Stimulated activated naive CD4-positive, alpha-beta T cell (primary cell): ENCODE measurements at places on chromosomes 4 and X.
A peak's percentile ranks its signal among the peaks of the same experiment; 100 is the strongest.

DNA sequence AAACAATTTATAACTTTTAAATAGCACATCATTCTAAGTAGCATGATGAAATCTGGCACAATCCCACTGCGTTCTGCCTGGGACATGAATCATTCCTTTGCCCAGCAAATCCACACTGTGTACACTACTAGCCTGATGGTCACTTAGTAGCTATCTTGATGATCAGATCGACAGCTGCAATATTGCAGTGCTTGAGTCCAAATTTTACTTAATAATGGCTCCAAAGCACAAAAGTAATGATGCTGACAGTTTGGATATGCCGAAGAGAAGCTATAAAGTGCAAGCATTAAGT lies 86.6 kb upstream of the NPNT start:
- DNase-seq: no peak

- no peak for DNase-seq
Observed at GRCh38 chr4:184599492-184600135, 49.6 kb downstream of the CASP3 start.

- no peak for DNase-seq
Observed at GRCh38 chr4:6087669-6088341, 69.6 kb upstream of the C4orf50 start.

- DNase-seq: no peak
Observed at GRCh38 chr4:146346276-146346675, 131.9 kb downstream of the REELD1 start.

GRCh38 chr4:88811904-88812303 lies 114.3 kb upstream of the NAP1L5 start:
- no peak for DNase-seq

GRCh38 chr4:14117575-14118238 lies 490.2 kb upstream of the BOD1L1 start:
- DNase-seq: no peak

DNA sequence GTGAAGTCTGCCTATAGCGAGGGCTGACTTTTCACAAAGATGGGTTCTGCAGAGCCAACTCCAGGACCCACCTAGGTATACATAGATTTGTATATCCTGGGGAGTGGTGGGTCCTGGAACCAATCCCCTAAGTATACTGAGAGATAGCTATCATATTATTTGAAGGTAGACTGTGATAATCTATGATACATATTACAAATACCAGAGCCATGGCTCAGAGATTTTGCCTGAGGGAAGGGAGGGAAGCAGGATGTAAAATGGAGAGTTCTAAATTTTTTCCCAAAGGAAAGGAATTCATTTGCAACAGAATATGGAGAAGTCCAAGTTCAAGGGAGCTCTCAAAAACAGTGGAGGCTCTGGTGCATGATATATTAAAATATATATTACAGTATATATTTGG lies 7.2 kb downstream of the TCEAL3 start:
- DNase-seq: no peak

GRCh38 chr4:58368221-58368620 lies 1258.0 kb upstream of the IGFBP7 start:
- no peak for DNase-seq

DNA sequence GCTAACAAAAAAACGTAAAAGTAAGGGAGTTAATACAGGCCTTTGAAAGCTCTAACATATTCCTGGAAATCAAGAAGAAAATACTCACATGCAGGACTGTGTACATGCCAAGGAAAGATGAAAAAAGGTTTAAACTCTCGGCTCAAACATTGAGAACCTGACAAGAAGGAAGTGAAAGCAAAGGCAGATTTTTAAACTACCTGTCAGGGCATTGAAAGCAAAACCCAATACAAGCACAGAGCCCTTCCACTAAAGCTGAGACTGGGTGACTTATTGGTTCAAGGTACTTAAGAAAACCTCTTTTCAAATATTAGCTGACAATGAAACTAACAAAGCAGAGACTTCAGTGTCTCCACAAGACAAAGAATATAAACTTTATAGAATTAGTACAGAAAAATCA lies 313.0 kb upstream of the GRID2 start:
- DNase-seq: no peak

DNA sequence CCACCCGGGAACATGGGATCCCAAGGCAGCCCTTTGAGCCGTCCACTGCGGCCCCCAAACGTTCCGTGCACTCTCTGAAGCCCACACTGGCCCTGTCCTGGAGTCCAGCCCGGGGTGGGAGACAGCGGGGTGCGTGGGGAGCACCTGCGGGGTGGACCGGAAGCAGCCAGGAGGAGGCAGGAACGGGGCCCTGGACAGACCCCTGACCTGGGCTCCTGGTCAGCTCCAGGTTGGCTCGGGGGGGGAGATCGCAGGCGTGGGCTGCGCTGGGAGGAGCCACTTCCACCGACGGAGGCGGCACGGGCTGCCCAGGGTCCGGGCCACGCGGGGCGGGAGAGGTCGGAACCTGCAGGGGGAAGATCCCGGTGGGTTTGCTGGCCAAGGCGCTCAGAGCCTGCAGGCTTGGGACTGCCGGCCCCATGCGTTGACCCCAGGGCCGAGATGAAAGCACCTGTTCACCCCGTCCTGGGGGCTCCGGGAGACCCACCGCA lies 5.7 kb upstream of the PLCXD1 start:
- DNase-seq: no peak

GRCh38 chr4:112423591-112423990 lies 92.4 kb downstream of the NEUROG2 start:
- DNase-seq: no peak

- DNase-seq: no peak
Observed at GRCh38 chr4:140180577-140180976, 26.6 kb upstream of the MAML3 start.

DNA sequence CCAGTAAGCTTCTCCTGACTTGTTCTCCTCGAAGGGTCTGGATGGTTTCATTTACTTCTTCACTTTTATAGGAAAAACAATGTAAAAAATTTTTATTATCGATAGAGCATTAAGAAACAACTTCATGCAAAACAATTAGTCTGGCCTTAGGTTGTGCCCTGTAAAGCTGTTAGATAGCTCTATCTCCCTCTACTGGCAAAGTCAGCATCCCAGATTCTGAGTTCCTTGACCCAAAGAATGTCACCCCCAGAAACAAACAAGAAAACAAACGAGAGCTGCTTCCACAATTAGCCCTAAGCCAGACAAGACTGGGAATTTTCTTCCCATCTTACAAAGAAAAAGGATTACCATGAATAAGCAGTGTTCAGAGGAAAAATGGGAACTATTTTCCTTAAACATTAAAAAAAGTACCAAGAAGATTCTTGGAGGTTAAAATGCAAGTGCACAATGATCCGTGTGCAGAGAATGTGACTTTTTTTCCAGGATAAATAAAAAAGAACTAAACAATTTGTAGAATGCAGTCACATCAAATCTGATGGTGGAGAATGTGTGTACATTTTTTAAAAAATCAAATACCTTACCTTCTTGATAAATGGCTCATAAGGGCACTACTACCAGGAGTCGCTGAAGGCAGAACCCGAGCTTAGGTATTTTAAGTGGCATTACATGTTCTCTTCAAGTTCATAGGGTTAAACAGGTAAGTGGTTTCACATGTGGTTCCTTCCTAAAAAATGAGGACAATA lies 293.2 kb downstream of the FBXO8 start:
- no peak for DNase-seq

- DNase-seq: no peak
Observed at GRCh38 chrX:70973221-70973620, 42.3 kb upstream of the SLC7A3 start.

GRCh38 chrX:9775930-9776329 lies 10.3 kb upstream of the GPR143 start:
- DNase-seq: no peak

DNA sequence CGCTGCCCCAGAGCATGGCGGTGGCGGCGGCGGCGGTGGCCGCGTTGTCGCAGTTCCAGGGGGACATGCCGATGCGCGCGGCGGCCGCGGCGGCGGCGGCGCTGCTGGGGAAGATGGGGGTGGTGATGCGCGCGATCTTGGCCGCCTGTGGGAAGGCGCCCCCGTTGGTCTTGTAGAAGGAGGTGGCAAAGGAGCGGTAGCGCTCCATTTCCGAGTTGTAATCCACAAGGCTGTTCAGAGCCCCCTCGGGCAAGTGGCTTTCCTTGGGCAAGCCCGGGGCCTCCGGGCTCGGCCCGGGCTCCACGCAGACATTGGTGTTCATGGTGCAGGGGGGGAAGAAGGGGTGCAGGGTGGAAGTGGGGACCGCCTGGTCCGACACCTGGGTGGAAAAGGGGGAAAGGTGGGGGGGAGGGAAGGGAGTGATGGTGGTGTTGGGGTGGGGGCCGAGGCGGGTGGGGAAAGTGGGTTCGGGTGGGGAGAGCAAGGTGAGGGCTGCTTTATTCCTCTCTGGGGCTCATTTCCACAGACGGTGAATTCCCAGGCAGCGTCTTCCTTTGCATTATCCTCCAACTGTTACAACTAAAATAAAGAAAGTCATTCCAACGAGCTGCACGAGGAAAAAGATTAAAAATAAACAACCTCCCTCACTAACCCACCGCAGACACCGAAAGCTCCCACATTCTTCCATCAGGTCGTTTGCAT lies 3.1 kb downstream of the CXXC4 start:
- DNase-seq: peak; percentile 45

DNA sequence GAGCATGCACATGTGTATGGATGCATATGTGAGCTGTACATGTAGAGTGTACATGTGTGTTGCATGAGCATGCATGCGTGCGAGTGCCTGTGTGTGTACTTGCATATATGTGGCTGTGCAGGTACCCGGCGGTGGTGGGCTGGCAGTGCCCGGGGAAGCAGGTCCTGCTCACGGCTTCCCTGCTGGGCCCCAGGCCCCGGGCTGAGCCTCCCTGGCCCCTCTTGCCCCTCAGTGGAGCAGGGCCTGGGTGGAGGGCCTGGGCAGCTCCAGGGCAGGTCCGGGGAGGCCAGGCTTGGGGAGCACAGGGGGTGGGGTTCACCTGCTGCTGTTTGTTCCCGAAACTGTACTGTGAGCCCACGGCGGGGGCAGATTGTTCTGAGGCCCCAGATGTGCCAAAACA lies 9.4 kb downstream of the NAT8L start:
- DNase-seq: no peak

- DNase-seq: no peak
Observed at GRCh38 chrX:3655181-3655580, 58.3 kb downstream of the PRKX start.

GRCh38 chr4:6769233-6769988 lies 13.1 kb upstream of the KIAA0232 start:
- no peak for DNase-seq

- no peak for DNase-seq
Observed at GRCh38 chr4:86556791-86557415, 37.2 kb upstream of the PTPN13 start.

DNA sequence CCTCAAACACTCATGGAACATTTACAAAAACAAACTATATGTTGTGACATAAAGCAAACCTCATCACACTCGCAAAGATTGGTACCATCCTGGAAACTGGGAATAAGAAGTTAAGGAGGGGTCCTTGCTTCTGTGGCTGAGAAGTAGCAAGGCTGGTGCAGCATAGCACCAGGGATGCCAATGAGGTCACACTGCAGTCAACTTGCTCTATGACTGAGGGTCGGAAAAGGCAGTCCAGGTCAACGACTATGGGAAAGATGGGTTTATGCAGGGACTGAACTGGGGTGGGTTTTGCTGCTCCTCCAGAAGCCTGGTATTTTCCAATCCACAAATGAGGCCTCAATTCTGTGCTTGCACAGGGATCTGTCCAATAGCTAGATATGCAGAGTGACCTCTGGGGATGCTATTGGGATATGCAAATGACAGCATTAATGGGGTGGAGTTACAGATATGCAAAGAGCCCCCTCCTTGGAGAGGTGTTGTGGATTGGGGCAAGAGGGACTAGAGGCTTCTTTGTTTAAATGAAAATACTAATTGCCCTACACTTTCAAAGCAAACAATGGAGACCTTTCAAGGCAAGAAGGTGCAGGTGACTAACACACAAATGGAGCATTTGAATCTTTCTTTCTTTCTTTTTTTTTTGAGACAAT lies 7.2 kb upstream of the IL13RA1 start:
- no peak for DNase-seq

- no peak for DNase-seq
Observed at GRCh38 chrX:35664833-35665232, 133.3 kb upstream of the MAGEB16 start.

- no peak for DNase-seq
Observed at GRCh38 chr4:7235030-7235380, 42.7 kb downstream of the SORCS2 start.

DNA sequence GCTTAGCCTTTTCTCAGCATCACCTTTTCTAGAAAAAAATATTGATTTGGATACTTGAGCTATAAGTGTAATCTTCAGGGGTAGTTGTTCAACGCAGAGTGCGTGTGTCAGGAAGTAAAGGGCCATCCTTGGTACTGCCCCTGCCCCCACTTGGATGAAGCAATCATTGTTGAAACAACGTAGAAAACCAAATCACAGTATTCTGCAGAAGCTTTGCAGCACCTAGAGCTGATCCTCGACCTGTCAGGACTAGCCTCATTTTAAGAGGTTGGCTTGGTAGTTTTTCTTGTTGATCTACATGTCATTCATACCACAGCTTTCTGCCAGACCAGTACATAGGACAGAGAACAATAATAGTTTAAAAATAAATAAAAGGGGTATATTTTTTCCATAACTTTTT lies 65.3 kb upstream of the MYOZ2 start:
- no peak for DNase-seq

DNA sequence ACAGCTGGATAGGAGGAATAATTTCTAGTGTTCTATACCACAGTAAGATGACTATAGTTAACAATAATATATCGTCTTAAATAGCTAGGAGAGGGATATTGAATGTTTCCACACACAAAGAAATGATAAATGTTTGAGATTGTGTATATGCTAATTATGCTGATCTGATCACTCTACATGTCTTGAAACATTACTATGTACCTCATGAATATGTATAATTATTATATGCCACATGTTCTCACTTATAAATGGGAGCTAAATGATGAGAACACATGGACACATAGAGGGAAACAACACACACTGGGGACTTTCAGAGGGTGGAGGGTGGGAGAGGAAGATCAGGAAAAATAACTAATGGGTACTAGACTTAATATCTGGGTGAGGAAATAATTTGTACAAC lies 53.2 kb upstream of the MAGEA4 start:
- no peak for DNase-seq

GRCh38 chrX:10015723-10016518 lies 48.8 kb downstream of the CLDN34 start:
- no peak for DNase-seq

- no peak for DNase-seq
Observed at GRCh38 chr4:54840992-54841768, 183.4 kb downstream of the KIT start.

- DNase-seq: no peak
Observed at GRCh38 chrX:49063715-49064114, 4.9 kb downstream of the CCDC120 start.

GRCh38 chr4:73415807-73416238 lies 11.7 kb downstream of the ALB start:
- no peak for DNase-seq

GRCh38 chr4:158760866-158761265 lies 8.0 kb upstream of the FNIP2 start:
- no peak for DNase-seq
